ENCODE measurements at places on chromosomes 2 and 18.

GRCh38 chr2:64587561-64587960 is 63.4 kb downstream of the AFTPH start:
- no peak for DNase-seq

DNA sequence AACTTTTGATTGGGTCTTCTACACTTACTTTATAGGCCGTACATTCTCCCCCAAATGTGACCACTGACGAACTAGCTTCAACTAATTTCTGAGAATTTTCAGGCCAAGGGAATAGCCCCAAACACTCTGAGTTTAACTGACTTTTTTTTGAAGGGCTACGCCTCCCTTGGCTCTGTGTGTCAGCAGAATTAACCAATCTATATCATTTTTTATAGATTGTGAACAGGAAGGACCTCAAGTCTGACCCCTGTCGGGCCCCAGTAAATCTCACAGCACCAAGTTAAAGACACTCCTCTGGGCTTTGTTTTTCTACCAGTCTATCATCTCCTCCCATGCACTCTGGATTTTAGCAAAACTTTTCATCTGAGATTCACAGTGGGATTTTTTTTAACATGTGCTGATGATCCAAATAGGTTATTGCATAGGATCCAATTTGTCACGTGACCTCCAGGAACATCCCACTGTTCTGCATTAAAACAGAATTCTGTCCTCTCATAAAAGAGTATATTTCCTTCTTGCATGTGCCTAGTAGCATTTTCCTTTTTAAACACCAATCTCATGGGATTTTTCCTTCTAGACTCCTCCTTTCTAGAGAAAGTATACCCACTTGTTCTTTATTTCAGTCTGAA is 307.1 kb downstream of the OSR1 start:
- no peak for DNase-seq

GRCh38 chr18:58255701-58256311 is 211.8 kb downstream of the NEDD4L start:
- DNase-seq: no peak

- DNase-seq: no peak
Measured at GRCh38 chr18:9642799-9643462, 28.6 kb upstream of the PPP4R1 start.

DNA sequence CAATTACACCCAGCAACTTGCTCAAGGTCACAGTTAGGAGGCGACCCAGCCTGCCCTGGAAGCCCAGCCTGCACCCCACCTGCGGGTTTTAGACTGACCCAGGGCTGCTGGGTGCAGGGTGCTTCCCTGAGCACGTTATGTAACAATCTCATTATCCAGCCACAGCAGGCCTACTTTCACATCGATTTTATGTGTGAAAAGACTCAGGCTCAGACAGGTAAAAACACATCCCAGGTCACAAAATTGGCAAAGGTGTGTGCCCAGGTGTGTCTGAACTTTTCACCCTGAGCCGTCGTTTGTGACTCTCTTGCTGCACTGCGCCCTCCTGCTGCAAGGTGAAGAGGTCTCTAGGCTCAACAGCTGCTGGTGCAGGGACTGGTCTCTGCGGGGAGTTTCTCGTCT is 668.2 kb upstream of the HS6ST1 start:
- DNase-seq: no peak
